ENCODE measurements at places on chromosomes 11 and 22. TPM values are rescaled to one million over a fixed set of nuclear protein-coding genes. Genes with fewer than 3 reads are reported as not detected.

The DCHS1 gene
- total RNA-seq: 8.8 TPM

The SAC3D1 gene
- 11.8 TPM for total RNA-seq

The PARVG gene
- total RNA-seq: not detected

The HEPN1 gene
- total RNA-seq: not detected

The ANO9 gene
- 0.20 TPM for total RNA-seq

The TRAF6 gene
- total RNA-seq: 8.4 TPM

The CRACR2B gene
- 9.6 TPM for total RNA-seq

The ILK gene
- total RNA-seq: 152 TPM

The ELF5 gene
- 0.30 TPM for total RNA-seq

The LMNTD2 gene
- 1.1 TPM for total RNA-seq

The SNAP29 gene
- total RNA-seq: 10.7 TPM

The ZDHHC8 gene
- total RNA-seq: 3.0 TPM

The PKP3 gene
- 10.6 TPM for total RNA-seq

The OR51B5 gene
- not detected for total RNA-seq

DNA sequence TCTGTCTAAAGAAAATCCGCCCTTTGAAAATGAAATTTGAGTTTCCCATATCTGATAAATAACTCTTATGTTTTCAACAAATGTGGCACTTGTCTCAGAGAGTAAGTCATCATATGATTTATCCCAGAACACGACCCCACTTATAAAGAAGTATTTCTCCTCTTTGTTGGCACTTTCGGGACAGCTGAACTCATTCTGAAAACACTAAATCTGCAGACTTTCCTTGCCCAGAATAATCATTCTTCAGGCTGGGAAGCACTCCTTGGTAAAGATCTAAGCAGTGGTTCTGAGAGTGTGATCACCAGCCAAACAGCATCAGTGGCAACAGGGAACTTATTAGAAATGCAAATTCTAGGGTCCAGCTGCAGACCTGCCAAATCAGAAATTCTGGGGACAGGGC is 532.2 kb upstream of the API5 start:
- no peak for DNase-seq

- peak; percentile 98 for DNase-seq
Observed at GRCh38 chr11:62553080-62553838, 6.7 kb upstream of the AHNAK start.

DNA sequence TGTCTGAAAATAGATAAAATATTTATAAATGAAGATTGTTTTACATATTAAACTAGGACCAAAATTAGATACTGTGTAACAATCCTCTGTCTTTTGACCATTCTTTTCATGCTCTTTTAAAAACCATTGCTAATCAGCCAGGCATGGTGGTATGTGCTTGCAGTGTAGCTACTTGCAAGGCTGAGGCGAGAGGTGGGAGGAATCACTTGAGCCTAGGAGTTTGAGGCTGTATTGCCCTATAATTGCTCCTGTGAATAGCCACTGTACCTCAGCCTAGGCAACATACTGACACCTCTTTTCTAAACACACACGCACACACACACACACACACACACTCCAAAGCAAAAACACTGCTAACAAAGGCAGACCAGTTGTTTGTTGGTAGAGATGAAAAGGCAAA is 259.2 kb downstream of the JRKL start:
- no peak for DNase-seq

- no peak for DNase-seq
Observed at GRCh38 chr11:132994966-132995365, 537.3 kb downstream of the OPCML start.

GRCh38 chr11:111676878-111677585 is 74.8 kb downstream of the SIK2 start:
- DNase-seq: peak; percentile 73

GRCh38 chr11:111465400-111465799 is 46.8 kb downstream of the BTG4 start:
- peak; percentile 43 for DNase-seq

DNA sequence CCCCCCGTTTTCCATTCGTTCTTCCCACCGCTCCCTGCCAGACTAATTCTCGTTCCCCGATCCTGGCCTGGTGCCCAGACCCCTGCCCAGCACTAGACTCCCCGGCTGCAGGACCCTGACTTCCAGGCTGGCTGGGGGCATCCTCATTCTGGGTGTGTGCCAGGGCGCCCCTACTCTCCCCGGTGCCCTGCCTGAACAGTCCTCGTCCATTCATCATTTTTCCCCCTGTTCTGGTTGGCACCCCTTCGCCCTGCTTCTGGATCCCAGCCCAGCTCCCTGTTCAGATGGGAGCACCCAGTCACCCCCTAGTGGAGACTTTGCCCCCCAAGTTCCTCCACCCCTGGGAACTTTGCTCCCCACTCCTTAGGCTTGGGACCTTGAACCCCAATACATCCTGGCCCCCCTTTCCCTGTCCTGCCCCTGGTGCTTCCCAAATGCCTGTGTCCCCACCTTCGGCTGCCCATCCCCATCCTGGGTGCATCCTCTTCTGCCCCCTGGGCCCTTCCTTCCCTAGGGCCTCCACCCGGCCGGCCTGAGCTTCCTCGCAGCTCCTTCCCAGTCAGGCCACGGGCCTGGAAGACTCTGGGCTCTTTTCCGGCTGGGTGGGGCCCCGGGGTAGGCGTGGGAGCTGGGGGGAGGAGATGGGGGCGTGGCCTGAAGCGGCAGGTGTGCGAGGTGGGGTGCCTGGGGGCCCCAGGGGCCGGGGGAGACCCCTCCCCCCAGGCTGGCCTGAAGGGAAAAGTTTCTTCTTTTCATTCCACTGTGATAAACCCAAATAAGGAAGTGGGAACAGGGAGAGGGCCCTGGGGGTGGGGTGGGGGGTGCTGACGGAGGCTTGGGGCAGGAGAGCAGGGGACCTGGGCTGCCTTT is 908 bp downstream of the PLCB3 start:
- DNase-seq: peak; percentile 58

GRCh38 chr11:23320131-23320530 is 459.9 kb upstream of the CCDC179 start:
- DNase-seq: peak; percentile 81

DNA sequence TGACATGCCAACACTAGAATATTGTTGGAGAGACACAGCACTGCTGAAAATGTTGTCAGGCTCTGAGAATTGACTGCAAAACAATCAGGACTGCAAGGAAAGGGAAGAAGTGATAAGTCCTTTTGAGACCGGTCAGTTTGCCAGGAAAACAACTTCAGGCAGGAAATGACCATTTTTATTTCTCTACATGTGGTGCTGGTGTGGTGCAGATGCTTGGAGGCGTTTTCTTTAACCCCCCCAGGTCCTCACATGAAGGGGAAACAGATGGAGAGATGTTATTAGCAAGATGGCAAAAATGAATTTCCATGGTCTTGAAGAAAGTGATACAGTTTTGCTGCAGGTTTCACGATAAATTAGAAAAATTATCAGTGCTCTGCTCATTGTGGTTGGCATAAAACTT is 5.7 kb downstream of the AP2A2 start:
- no peak for DNase-seq

- DNase-seq: no peak
Observed at GRCh38 chr11:103696123-103696522, 340.3 kb upstream of the DDI1 start.

DNA sequence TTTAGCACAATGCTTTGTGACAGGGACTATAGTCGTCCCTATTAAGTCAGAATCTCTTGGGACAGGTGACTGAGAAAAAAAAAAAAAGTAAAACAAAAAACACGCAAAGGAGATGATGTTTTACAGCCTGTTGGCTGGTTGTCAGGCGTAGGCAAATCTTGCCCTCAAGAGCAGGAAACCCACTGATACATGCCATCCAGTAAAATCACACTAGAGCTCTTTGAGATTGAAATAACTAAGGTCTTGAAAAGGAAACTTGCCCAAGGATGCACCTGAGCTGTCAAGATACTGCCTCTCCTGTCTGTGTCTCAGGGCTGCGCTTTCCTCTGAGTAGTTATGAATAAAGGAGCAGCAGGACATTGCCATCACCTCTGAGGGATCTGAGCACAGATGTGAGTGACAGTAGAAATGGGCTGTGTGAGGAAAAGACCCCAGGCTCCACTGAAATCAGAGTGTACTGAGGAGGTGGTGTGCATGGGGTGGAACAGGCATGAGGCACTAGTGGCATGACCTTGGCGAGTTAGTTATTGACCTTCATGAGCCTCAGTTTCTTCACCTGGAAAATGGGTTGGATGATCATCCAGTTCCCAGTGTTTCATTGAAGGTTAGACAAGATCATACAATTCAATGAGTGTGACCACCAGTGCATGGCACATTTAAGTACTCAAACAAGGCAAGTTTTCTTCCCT is 23.3 kb downstream of the MICAL2 start:
- DNase-seq: no peak

- peak; percentile 63 for DNase-seq
Observed at GRCh38 chr11:59545179-59546020, 34.1 kb downstream of the OR4D9 start.

- no peak for DNase-seq
Observed at GRCh38 chr11:85096939-85097338, 530.2 kb downstream of the DLG2 start.

DNA sequence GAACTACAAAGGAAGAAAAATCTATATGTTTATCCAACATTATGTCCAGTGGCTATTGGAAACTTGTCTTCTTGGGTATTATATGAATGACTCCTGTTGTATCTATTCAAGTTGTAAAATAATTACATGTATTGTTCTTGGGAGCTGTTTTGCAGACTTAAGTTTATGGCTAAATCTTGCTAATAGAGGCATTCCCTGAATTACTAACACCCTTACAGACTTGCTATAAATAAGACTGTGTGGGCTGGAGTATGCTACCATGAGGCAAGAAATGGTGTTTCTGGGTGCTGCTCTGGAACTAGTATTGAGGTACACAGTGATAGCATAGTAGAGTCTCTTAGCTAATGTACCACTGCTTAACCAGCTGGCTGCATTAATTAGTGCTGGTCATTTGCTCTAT is 155.1 kb downstream of the HIPK3 start:
- no peak for DNase-seq

- no peak for DNase-seq
Observed at GRCh38 chr11:75326439-75326810, 25.0 kb downstream of the ARRB1 start.

GRCh38 chr11:76806608-76807205 is 23.6 kb downstream of the TSKU start:
- no peak for DNase-seq

DNA sequence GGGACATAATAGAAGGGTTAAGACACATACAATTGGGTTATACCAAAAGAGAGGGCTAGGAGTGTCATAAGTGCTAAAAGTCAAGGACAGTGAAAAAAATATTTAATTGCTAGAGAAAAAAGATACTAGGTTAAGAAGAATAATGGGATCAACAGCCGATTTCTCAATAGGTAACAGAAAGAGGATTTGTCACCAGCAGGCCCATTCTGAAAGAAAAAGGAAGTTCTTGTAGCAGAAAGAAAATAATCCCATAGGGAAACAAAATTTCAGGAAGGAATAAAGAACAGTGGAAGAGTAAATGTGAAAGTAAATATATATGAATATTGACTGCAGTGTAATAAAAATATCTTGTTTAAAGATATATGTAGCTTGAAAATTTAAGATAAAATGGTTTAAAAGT is 43.3 kb upstream of the ADORA2A start:
- DNase-seq: no peak

- DNase-seq: peak; percentile 56
Observed at GRCh38 chr11:76830639-76831327, 29.9 kb upstream of the ACER3 start.

Measured in M059J (cell line).